SIG-M5 (cell line): ENCODE measurements at places on chromosomes 11 and 22.

DNA sequence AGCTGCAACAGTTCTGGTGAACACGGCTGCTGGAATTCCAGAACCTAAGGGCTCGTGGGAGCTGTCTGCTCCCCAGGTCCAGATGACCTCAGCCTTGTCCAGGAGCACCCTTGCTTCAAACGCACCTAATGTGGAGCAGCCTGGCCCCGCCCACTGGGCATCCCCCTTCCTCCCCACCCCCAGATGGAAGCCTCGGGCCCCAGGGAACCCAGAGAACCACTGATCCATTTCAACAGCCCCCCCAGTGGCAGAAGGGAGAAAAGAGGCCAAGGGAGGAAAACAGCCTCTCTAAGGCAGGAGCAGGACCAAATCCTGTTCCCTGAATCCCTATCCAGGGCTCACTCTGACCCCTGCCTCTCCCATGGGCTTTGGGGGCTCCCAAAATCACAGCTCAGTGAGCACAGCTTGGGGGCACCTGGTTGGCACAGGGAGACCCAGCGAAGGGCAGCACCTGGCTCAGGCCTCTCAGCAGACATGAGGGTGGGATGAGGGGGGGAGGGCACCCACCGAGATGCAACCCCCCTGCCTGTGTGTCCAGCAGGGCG lies 1.2 kb downstream of the CYTH4 start:
- no peak for DNase-seq

- no peak for DNase-seq
These were observed 67.4 kb upstream of the DBX1 start for GRCh38 chr11:20227631-20228030.

DNA sequence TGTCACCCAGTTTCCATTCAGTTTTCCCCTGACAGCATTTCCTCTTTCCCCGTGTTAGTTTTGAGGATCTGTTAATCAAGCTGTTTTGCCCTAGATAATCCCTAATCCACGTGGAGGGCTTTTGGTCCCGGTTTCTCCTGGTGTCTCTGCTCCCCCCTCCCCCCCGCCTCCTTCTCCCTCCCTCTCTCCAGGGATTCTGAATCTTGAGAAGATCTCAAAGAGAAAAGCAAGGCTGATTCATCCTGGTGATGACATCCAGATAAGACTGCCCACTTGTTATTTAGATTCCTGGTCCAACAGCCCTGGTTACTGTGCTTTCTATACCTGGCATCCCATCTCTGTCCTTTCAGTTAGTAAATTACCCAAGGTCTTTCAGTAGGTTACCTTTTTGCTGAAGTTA lies 59.4 kb downstream of the KCNA4 start:
- DNase-seq: no peak

GRCh38 chr22:39367035-39367434 lies 17.2 kb downstream of the SYNGR1 start:
- no peak for DNase-seq

- no peak for DNase-seq
These were observed 648.7 kb upstream of the CCDC179 start for GRCh38 chr11:23509023-23509422.

DNA sequence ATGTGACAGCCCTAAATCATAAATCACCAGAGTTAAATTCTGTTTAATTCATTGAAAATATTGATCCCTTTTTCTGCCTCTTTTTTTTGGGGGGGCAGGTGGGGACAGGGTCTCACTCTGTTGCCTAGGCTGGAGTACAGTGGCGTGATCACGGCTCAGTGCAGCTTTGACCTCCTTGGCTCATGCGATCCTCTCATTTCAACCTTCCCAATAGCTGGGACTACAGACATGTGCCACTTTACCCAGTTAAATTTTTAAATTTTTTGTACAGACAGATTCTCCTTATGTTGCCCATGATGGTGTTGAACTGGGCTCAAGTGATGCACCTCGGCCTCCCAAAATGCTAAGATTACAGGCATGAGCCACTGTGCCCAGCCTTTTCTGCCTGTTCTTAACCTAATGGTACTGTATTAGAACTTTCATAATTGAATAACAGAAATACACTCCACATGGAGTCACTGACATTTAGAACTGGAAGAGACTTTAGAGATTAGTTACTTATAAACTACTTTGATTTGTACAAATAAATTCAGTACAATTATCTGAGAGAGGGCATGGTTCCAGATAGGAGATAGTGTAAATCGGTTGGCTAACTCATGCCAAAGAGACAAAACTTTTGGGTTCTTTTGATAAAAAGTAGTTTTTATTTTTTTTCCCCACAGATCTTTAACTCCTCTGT lies 76.4 kb upstream of the PRODH start:
- no peak for DNase-seq

GRCh38 chr22:49849161-49850020 lies 4.3 kb upstream of the ZBED4 start:
- DNase-seq: no peak

GRCh38 chr11:67632175-67632981 lies 2.6 kb upstream of the NUDT8 start:
- no peak for DNase-seq

DNA sequence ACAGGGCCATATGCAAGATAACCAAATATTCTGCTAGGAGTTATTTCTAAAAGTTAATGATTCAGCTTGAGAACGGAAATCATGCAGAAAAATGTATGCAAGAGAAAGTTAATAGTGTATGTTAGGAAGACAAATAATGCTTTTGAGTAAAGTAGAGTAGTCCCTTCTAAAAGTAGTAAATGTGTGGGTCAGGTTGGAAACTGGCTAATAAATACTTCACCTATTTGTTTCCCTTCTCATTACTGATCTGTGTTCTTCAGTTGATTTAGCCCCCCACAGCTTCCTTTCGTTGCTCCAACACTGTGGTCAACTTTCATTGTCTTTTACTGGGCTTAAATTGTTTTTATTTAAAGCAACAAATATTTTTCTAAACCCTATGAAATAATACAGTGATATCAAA lies 444.2 kb downstream of the CNTN5 start:
- no peak for DNase-seq

GRCh38 chr11:70698871-70699270 lies 300.5 kb downstream of the CTTN start:
- DNase-seq: no peak

- DNase-seq: no peak
These were observed 70.7 kb downstream of the DGCR2 start for GRCh38 chr22:19051381-19052072.

DNA sequence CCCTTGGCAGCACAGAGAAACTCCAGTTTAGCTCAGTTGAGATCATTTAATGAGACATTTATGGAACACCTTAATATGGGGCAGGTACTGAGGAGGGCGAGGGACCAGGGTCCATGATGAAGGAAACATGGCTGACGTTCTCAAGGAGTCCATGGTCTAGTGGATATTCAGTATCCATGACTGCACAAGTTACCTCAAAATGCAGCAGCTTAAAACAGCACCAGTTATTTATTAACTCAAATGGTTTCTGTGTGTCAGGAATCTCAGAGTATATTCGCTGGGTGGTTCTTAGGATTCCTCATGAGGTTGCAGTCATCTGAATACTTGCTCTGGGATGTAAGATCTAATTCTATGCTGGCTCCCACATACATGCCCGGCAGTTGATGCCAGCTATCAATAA lies 346.8 kb downstream of the LARGE1 start:
- DNase-seq: no peak

GRCh38 chr11:61477727-61478148 lies 30.8 kb upstream of the LRRC10B start:
- DNase-seq: no peak

GRCh38 chr22:36433318-36434231 lies 45.8 kb upstream of the MYH9 start:
- DNase-seq: no peak
